CD4-positive, alpha-beta T cell treated with Interleukin-21 for 1 hour (primary cell): ENCODE measurements at places on chromosomes 3 and 15.

DNA sequence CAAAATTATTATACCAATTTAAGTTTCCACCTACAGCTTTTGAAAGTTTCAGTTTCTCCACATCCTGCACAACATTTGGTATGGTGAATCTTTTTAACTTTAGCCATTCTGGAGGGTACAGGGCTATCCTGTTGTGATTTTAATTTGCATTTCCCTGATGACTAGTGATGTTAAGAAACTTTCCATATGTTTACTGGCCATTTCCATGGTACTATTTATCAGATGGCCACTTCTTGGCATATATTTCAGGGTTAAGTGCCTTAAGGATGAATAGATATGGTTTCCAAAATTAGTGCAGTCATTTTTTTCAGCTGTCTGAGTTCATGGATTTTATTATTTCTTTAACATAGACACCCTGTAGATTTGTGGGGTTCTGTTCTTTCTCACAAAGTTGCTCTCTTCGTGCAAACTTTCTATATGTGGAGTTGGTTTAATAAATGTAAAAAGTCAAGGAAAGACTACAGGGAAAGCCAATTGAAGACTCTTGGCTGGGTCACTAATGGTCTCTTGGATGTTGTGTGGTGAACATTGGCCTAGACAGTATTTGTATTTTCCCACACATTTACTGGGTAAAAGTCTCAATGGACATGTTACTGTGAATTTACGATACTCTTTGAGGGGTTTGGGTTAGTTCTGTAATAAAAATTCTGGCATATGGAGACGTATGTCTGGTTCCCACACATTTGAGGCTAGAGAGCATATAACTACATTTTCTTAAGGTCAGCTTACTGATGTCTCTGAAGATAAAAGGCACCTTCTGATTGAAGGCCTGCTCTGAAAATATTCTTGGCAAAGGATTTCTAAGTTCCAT, 147.5 kb upstream of the PDZRN3 start:
- no peak for DNase-seq

DNA sequence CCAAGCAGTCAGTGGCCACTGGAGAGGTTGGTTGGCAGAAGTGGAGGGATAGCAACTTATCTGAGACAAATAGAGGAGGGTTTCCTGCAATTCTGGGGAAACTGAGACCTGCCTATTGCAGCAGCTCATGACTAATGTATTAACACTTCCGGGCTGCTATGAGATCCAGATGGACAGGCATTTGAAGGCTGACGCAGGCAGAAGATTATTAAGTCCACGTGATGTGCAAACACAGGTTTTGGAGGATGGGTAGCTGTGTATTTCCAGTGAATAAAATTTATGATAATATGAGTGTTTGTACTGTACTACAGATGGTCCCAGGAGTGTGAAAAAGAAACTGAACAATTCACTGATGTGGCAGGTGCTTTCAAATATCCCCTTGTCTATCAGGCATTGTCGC, 28.5 kb upstream of the CFAP161 start:
- DNase-seq, result no peak

DNA sequence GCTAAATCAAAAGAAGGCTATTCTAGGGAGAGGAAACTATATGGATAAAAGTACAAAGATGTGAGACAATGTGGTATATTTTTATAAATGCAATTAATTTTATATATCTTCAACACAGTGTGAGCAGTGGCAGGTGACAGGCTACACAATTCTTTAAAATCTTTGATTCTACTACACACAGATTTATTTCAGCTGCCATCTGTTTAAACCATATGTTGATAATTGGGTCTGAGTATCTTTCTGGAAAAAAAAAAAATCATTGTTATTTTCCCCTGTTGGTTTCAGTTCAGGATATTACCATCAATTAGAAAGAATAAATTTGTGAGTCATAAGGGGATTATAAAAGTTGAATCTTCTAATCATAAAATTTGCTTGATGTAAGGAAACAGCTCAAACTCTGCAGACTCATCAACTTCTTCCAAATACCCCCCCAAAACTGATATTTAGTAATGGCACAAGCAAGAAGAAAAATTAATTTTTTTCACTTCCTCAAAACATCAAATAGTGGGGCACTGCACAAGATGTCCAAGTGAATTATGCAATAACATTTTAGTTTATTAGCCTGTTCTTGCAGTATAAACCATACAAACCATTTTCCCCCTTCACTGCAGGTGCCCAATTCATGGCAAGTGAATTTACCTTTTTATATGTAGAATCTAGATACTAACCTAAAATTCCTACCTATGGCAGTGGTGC, 12.0 kb downstream of the PIERCE2 start:
- DNase-seq, result no peak

DNA sequence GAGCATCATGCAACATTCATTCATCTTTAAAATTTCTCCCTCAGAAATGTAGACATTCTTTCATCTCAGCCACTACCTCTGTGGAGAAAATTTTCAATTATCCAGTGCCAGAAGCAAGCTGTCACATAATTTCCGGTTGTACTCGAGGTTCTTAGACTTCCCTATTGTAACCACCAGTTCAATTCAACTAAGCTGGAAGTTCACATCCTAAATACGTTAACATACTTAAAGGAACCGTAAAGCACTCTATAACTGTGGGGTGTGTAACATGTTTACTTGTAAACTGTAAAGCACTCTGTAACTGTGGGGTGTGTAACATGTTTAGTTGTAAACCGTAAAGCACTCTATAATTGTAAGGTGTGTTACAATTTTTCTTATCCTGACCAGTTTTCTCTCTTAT, 150.3 kb downstream of the PLCL2 start:
- no peak for DNase-seq

DNA sequence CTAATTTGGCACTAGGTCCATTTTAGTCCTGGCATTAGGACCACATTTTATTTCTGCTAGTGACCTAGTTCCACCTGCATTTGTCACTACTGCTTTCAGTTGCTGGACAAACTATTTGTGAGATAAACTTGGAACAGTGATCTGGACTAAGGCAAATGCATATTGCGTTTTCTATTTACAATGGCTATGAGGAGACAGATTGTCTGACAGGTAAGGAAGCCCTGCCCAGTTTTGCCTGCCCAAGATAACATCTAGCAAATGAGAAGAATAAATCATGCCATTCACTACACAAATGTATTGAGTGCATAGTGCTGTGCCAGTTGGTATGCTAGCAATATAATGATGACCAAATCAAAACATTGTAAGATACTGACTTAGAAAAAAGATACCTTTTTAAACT, 245.7 kb downstream of the GRM7 start:
- no peak for DNase-seq

GRCh38 chr15:65970937-65971740, 101.8 kb downstream of the RAB11A start:
- no peak for DNase-seq

- DNase-seq, result no peak
Observed at GRCh38 chr3:172067837-172068440, 28.6 kb downstream of the FNDC3B start.

GRCh38 chr15:90557186-90558084, 27.7 kb downstream of the CRTC3 start:
- DNase-seq, result no peak
